ENCODE measurements at places on chromosomes 5 and 9.

- no peak for DNase-seq
Observed at GRCh38 chr9:89223396-89223977, 44.9 kb upstream of the SHC3 start.

GRCh38 chr5:107875833-107876232, 205.1 kb upstream of the EFNA5 start:
- no peak for DNase-seq

GRCh38 chr9:127809002-127809539, 6.4 kb downstream of the FPGS start:
- DNase-seq, result no peak

GRCh38 chr9:133420392-133420827, 1.8 kb upstream of the ADAMTS13 start:
- no peak for DNase-seq

DNA sequence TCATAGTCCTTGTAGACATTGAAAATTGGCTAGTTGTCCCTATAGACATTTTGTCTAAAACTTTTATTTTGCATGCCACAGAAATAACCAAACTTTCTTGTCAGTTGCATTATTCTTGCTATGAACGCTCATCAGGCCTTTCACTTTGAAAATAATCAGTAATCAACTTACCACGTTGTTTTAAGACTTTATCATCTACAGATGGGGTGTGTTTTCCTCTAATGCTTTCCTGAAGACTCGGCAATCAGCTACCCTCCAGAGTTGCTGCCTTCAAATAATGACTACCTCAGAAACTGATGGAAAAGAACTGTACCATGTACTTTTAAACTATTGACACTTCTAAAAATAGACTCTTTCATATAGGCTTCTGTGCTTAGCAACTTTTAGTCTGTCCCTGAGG, 33.5 kb upstream of the HSPB3 start:
- no peak for DNase-seq

- no peak for DNase-seq
Observed at GRCh38 chr5:62596691-62597090, 18.1 kb downstream of the LRRC70 start.

DNA sequence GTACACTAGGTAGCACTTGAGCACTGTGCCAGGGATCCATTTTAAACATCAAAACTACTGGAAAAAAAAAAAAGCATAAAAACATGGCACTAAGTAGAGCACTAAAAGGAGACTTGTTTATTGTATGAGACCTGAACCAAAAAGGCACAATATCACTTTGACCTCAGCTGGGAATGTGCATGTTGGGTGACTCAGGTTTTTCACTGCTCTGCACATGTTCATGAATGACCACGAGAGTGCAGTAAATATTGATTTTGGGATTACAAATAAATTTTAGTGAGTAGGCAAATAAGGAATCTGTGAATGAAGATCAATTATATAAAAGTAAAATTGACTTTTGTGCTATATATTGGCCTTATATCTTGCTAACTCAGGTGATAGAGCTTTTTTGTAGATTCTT, 11.8 kb downstream of the RMI1 start:
- DNase-seq, result no peak

DNA sequence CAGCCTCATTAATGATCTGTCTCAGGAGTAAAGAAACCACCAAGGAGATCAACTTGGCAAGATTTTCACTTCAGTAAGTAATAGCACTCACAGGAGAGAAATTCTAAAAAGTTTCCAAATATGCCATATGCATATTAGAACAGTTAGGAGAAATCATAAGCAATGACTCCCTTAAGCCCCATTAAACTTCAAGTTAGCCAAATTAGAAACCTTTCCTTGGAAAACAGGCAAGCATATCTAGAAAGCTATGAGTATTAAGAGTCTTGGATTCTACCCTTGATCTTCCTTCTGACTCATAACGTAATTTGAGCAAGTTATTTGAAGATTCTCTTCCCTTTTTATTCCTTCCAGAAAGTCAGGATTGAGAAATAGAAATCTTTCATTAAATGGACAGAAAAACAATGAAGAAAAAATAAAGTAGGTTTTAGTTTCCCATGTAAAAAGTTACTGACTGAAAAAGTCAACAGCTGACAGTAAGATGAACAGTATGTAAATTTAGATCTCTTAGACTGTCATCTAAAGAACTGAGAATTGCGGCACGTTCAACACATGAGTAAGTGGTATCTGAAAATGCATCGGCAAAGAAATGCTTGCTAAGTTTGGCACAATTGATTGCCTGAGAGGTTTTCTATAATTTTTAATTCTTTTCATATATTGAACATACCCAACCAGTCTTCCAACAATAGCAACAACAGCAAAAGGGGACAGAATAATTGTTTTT, 565.7 kb upstream of the FTMT start:
- DNase-seq, result no peak

DNA sequence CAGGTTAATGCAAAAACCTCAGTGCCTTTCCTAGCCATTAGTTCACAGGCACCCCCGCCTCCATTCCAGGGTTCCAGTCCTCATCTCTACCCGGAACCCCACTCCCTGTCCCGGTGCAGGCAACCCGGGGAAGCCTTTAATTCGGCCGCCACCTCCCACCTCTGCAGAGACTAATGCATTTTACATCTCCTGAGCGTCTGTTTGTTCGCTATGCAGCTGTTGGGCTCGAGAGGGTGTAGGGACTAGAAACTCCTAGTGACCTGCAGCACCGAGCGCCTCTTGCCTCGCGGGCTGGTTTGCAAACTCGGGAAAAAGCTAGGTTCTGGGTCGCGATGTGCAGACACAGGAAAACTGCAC, 3.6 kb downstream of the GDNF start:
- no peak for DNase-seq

DNA sequence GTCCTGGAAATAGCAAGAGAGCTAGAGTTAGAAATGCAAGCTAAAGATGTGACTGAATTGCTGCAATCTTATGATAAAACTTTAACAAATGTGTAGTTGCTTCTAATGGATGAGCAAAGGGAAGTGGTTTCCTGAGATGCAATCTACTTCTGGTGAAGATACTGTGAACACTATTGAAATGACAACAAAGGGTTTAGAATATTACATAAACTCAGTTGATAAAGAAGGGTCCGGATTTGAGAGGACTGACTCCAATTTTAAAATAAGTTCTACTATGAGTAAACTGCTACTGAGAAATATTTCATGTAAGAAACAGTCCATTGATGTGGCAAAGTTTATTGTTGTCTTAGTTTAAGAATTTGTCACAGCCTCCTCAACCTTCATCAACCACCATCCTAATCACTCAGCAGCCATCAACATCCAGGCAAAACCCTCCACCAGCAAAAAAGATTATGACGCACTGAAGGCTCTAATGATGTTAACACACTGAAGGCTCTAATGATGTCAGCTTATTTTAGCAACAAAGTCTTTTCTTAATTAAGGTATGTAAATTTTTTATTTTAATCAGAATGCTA, 376.2 kb downstream of the CDH10 start:
- DNase-seq, result no peak

DNA sequence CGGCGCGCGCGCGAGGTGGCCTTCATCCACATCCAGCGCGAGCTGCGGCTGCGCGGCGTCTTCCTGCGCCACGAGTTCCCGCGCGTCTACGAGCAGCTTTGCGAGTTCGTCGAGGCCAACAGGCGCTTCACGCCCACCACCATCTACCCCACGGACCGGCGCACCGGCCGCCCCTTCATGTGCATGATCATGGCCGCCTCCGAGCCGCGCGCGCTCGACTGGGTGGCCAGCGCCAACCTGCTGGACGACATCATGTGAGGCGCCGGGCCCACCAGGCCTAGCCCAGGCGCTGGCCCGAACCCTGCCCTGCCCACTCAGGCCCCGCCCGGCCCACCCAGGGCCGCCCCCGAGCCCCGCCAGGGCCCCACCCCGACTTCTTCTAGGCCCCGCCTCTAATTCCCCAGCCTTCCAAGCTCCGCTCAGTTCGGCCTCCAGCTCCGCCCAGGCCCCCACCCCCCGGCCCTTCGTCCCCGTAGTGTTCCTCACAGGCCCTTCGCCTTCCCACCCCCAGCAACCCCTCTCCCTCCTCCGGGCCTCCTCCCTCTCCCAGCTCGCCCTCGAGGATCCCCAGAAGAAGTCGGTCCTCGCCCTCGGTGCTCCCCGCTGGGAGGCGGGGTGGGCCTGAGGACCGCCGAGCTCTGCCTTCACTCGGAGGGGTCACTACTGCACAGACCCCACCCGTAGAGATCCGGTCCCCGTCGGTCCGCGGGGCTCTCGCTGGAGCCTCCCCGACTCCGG, 2.0 kb upstream of the PHPT1 start:
- DNase-seq, result no peak

- DNase-seq, result no peak
Observed at GRCh38 chr5:87392801-87393200, 19.9 kb downstream of the CCNH start.

GRCh38 chr9:131733541-131734061, 6.3 kb downstream of the RAPGEF1 start:
- no peak for DNase-seq

DNA sequence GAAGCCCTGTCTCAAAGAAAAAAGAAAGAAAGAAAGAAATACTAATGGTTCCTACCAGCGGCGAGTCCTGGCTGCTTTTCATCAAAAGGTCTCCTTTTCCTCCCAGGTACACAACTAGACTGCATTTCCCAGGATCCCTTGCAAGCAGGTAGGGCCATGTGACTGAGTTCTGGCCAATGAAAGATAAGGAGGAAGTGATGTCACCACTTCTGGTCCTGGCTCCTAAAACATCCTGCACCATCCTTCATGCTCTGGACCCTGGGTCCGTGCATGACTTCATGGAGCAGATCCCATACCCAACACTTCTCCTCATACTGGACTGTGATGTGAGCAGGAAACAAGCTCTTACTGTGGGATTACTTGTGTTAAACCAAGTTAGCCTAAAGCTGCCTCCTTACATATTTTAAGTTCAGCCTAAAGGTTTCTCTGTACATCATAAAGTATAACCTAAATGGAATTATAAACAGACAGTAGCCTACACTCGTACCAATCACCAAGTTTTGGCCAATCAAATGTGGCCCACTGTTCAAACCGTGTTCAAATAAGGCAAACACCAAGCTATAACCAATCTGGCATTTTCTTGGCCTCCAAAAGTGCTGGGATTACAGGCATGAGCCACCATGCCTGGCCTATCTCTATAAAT, 30.2 kb upstream of the FUBP3 start:
- DNase-seq, result no peak

GRCh38 chr5:14869668-14870164, 1.9 kb downstream of the ANKH start:
- peak; percentile 4 for DNase-seq

DNA sequence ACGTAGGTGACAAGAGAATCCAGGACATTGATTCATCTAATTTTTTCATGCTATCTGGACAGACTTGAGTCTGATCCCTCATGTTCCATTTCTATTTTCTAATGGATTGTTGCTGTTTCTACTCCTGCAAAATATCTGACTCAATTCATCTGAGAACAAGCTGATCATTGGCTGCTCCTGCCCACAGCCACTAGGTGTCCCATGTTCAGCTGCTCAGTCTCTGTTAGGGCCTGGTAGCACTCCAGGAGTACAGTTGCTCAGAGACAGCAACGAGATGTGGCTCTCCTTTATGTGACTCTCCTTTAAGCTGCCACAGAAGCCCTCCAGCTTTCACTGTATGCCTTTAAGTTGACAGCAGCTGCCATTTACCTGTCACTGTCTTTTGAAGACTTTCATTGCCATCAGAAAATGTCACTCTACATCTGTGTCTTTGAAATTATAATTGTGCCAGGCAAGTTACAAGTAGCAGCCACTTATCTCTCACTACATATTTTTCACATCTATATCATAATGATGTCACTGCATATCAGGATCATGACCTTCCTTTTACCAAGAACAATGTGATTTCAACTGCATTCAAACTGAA, 1944.2 kb upstream of the NUDT12 start:
- no peak for DNase-seq

GRCh38 chr9:84702471-84702870, 32.9 kb downstream of the NTRK2 start:
- no peak for DNase-seq

GRCh38 chr5:127667926-127668325, 19.0 kb downstream of the CTXN3 start:
- no peak for DNase-seq

- DNase-seq, result no peak
Observed at GRCh38 chr9:21160178-21160577, 6.3 kb downstream of the IFNA21 start.

Data from activated T-helper 1 cell treated with anti-CD3 and anti-CD28 coated beads, Interleukin-2, amount 50 U/mL, for 16 hours (primary cell).